ENCODE measurements at places on chromosomes 1 and 21.

- no peak for DNase-seq
Measured at GRCh38 chr21:15250384-15250783, 185.6 kb upstream of the NRIP1 start.

GRCh38 chr1:113859478-113860175, 11.9 kb downstream of the PTPN22 start:
- no peak for DNase-seq

DNA sequence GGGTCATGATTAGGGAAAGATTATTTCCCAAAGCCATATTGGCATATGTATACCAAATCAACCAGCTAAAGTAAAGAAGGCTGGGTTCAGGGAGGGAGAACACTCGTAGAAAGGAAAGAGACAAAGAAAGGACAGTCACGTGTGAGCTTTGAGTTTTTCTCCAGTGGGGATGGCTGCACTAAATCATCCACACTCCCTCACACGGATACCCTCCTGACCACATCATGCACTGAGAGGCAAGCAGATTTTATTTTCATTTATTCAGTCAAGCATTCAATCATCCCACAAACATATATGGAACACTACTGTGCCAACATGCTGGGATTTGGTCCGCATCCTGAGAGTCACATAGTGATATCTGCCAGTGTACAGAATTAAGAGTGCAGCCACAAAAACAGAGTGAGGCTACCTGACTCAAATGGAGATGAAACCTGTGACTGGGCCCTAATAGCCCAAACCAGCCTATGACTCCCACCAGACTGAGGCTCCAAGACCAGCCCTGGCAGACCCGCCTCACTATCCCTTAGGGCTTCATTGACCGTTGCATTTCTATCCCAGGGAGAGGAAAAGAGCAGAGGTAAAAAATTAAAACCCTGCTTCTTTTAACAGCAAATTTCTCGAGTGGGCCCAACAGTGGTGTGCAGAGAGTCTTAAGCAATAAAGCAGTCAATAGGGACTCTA, 155.9 kb downstream of the BARHL2 start:
- peak; percentile 32 for DNase-seq

DNA sequence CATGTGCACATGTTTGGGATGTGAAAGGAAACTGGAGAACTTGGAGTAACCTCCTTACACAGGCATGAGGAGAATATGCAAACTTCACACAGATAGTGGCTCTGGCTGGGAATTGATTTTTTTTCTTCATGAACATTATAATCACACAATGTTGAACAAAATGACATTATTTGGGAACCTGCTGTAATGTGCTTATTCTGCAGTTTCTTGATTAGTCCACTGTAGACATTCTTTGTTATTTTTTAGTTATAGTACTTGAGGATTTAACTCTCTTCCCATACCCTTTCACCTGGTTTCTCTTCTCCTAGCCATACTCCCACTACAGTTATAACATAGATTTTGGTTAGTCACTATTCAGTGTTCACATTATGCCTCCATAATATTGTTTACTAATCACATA, 68.3 kb downstream of the ATG4C start:
- DNase-seq = no peak

DNA sequence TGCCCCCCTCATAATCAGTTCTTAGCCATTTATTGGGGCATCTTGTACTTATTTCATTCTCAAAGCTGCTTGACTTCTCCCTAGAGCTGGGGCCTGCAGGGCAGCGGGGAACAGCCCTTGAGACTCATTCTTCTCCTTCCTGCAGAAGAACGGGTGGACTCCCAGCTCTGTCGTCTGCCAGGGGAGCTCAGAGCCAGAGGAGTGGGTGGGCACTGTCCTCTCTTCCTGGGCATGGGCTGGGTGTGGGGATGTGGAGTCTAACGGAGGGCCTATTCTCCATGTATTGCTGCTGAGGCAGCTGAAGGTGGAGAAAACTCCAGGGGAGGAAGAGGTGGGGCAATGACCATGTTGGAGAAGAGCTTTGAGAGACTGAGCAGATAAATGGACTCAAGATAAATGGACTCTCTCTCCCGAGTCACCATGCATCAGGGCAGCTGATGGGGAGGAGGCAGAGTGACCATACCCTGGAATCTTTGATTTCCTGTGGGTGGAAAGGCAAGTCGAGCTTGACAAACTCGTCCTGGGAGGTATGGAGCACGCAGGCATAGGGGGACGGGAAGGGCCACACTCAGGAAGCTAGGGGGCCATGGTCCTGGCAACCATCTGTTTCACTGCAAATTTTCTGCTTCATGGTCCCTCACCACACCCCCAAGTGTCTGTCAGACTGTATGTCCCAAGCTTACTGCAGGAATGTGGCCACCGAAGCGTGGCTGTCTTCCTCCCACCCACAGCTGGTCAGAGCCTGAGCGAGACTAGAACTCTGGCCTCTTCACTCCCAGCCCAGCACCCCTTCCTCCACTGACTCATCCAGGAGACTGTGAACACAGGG, 56.9 kb upstream of the ATP2B4 start:
- DNase-seq = no peak

- DNase-seq = no peak
Measured at GRCh38 chr1:164796916-164797315, 237.9 kb downstream of the PBX1 start.

- no peak for DNase-seq
Measured at GRCh38 chr1:162674034-162674608, 41.9 kb downstream of the DDR2 start.

- DNase-seq = no peak
Measured at GRCh38 chr21:42452401-42453223, 43.4 kb downstream of the RSPH1 start.

DNA sequence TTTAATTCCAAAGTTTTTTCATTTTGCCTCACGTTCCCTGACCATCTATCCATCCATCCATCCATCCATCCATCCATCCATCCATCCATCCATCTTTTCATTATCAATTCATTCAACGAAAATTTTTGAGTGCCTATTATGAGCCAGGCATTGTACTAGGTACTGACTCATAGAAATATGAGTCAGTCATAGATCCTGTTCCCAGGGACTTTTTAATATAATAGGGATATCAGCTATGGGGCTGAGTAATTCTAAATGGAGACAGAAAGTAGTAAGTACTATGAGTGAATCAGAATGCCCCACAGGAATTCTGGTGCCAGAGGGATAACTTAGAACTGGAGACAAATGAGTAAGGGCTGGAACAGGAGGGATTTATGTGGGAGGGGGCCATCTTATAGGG, 49.8 kb upstream of the GNG12 start:
- no peak for DNase-seq

GRCh38 chr1:55423376-55423775, 208.2 kb upstream of the USP24 start:
- DNase-seq = no peak

DNA sequence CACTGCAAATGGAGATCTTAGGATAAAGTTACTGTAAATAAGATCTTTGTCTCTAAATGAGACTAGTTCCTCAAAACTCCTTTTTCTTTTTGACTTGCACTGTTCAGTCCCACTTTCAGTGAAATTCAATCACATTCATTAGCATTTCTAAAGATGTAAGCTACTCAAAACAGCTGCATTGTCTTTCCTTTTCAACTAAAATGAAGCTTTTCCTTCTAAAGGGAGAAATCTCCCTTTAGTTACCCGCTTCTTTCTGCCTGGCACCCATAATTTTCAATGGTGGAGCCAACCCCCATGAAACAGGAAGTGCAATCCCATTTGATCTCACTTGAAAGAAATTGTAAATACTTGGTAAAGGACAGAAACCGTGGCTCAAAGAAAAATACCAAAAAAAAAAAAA, 387.4 kb upstream of the PKN2 start:
- DNase-seq = no peak

- DNase-seq = peak; percentile 71
Measured at GRCh38 chr1:227465256-227465655, 98.1 kb upstream of the ZNF678 start.

GRCh38 chr1:90902672-90903071, 119.2 kb downstream of the ZNF644 start:
- DNase-seq = no peak

GRCh38 chr1:70895531-70895930, 152.1 kb downstream of the PTGER3 start:
- no peak for DNase-seq

GRCh38 chr1:59156526-59157199, 140.2 kb upstream of the FGGY start:
- no peak for DNase-seq

- DNase-seq = no peak
Measured at GRCh38 chr1:219159946-219160645, 13.6 kb upstream of the LYPLAL1 start.

DNA sequence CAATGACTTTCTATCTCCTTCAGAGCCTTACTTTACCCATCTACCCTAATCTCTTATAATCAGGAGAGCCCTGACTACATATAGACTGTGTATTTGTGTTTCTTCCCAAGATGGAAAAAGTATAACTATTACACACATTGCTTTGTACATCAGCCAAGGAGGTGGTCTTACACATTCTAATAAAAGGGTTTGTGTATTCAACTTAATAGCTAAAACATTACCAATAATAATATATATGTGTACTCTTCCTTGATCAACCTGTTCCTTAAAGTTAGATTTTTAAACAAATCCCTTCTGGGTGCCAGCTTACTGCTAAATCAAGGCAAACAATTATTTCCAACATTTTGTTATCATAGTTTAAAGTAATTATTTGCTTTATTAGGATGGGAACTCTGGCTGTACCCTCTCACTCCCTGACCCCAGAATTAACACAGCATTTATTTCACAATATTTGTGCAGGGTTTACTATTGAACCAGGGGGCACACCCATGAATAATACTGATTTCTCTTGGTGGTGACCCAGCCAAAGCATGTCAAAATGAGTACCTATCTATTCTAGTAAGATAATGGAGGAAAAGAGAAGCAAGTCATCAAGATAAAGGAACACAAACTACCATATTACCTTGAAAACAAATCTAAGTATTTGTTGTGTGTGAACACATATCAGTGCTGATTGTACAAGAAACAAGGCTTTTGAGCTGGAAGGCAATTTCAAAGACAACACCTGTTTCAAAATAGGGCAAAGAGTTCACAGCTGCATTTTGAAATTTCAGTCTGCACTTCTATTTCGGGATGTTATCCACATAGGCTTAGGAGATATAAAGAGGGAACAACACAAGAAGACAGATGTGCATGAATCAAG, 30.1 kb upstream of the SLC45A3 start:
- no peak for DNase-seq

- no peak for DNase-seq
Measured at GRCh38 chr1:31370021-31370420, 2.9 kb downstream of the FABP3 start.

DNA sequence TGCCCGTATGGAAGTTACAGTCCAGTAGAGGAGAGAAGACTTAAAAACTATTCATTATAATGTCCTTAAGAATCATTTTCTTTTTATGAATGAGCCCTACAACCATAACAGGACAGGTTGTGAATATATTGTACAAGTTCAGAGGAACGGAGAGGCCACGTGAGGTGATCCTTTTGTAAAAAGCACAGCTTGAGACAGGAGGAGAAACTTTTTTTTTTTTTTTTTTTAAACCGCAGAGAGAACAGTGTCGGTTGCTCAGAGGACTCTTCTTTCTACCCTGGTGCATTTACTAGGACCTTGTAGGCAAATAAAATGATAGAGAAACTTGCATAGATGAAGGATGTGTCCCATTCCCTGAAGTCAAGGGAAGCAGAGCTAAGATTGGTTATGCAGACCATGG, 32.1 kb downstream of the DYRK1A start:
- DNase-seq = no peak

DNA sequence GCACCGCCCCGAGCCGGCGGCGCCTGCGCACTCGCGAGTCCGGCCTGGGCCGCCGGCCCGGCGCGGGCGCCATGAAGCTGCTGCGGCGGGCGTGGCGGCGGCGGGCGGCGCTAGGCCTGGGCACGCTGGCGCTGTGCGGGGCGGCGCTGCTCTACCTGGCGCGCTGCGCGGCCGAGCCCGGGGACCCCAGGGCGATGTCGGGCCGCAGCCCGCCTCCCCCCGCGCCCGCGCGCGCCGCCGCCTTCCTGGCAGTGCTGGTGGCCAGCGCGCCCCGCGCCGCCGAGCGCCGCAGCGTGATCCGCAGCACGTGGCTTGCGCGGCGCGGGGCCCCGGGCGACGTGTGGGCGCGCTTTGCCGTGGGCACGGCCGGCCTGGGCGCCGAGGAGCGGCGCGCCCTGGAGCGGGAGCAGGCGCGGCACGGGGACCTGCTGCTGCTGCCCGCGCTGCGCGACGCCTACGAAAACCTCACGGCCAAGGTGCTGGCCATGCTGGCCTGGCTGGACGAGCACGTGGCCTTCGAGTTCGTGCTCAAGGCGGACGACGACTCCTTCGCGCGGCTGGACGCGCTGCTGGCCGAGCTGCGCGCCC, at the start of gene B3GALT6:
B3GALT6 (plus strand) TSS at position 30 of the 588 bp plus-strand sequence; CDS start at position 72, 42 bp downstream.
- DNase-seq = peak; percentile 61

DNA sequence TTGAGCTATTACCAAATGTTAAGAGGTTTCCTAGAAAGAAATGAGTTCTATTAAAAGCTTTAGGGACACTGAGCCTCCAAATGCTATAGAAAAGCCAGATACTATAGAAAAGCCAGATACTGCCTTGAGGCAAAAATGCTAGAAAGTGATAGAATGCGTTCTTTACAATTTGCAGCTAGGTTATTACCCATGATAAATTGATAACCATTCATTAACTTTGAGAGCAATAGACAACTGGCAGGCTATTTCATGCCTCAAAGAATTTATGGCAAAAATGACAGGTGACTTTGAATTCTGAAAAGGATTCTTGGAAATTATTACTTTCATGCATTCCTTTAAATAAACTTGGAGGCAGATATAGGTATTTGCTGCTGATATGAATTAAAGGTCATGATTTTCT, 51.6 kb downstream of the SMYD3 start:
- DNase-seq = no peak

- no peak for DNase-seq
Measured at GRCh38 chr1:47881505-47882442, 115.4 kb downstream of the TRABD2B start.

- no peak for DNase-seq
Measured at GRCh38 chr21:32427958-32428623, 15.6 kb downstream of the EVA1C start.

DNA sequence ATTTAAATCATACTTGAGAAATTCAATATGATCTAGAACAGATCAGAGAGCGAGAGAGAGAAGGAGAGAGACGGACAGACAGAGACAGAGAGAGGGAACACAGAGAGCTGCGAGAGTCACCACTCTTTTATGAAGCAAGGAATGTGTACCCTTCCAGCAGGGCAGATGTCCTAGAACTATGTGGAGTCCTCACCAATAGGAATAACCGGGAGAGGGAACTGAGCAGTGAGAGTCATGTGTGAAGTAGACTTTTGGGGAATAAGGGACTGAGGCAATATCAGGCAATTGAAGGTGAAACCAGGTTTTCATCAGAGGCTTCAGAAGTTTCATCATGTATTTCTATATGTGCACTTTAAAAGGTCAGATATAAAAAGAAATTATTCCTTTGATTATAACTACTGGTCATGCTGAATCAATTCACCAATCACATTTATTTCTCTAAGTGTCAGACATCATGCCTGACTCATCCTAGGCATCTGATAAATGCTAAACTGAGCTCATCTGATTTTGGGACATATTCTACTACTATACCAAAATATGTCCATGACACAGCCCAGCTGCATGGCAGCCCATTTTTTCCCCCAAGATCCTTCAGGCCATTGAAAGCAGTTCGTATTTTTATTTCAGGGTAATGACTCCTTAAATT, 22.4 kb downstream of the VTCN1 start:
- no peak for DNase-seq

- DNase-seq = peak; percentile 98
Measured at GRCh38 chr1:15603050-15603965, 13.9 kb upstream of the DDI2 start.

- no peak for DNase-seq
Measured at GRCh38 chr1:214469290-214469689, 82.1 kb downstream of the PTPN14 start.

Measured in H9 (cell line).